DND-41 (cell line): ENCODE measurements at places on chromosomes 3 and 15.

DNA sequence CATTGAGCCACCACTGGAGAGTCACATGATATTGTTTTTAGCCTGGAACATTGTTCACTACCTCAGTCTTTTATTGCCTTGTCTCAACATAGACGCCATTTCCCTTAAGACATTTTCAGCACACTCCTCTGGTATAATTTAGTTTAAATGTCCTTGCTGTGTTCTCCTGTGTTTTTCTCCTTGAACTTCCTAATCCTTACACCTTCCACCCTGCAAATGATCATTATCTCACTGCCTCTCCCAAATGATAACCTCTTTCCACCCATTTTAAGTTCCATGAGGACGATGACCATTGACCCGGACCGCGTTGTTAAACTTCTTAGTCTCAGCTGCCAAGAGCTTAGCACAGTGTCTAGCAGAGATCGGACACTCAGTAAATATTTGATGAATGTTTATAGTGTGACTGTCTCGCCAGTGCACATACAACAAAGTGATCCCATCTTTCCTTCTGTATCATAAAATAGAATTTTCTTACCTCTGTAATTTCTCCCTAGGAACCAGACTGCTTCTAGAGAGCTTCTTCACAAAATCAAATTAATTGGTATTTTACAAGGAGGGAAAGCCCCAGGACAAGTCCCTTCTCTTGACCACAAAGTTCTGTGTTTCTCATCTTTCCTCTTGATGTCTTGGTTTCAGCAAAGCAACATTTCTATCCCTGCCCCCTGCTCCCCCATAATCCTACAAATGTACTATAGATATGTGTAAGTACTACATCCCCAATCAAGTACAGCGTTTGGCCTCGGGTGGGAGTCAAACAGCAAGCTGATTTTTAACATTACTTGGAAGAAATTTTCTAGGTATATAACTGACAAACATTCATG, 429.6 kb downstream of the LPP start:
- no peak for DNase-seq

DNA sequence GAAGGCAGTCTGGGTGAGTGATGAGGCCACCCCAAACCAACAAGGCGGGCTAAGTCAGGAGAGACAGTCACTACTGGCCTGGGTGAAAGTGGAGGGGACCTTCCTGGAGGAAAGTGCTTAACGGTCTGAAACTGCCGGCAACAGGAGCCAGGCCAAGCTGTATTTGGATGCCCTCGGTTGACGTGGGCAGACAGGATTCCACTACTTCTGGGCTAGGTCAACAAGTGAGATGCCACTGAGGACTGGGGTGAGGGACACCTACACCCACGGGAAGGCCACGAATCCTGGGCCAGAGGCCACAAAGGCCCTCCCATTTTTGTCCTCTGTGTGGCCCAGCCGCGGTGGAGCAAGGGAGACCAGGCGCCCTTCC, 12.3 kb downstream of the SPTBN5 start:
- DNase-seq, result no peak

- DNase-seq, result no peak
Observed at GRCh38 chr3:132117642-132118041, 82.8 kb upstream of the CPNE4 start.

DNA sequence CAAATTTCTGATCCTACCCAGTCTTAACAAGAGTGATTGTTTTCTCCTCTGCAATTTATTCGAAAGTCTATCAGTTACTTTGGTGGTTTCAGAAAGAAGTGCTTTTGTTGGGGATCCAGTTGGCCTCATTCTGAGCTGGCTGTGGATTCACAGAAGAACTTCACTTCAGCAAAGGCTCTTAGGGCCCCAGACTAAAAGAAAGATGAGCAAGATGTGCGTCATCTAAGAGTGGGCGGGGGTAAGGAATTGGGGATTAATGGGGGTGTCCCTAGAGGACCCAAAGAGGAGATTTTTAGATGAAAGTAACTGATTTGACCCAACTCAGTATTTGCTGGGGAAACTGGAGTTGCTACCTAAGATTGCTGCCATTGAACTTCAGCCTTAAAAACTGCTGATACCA, 63.9 kb upstream of the TSEN2 start:
- no peak for DNase-seq

GRCh38 chr3:47436180-47436579, 39.6 kb downstream of the SCAP start:
- DNase-seq, result no peak

GRCh38 chr3:56620371-56620770, 62.7 kb downstream of the TASOR start:
- DNase-seq, result no peak

GRCh38 chr3:130850044-130850797, 43.7 kb upstream of the ATP2C1 start:
- peak; percentile 33 for DNase-seq

DNA sequence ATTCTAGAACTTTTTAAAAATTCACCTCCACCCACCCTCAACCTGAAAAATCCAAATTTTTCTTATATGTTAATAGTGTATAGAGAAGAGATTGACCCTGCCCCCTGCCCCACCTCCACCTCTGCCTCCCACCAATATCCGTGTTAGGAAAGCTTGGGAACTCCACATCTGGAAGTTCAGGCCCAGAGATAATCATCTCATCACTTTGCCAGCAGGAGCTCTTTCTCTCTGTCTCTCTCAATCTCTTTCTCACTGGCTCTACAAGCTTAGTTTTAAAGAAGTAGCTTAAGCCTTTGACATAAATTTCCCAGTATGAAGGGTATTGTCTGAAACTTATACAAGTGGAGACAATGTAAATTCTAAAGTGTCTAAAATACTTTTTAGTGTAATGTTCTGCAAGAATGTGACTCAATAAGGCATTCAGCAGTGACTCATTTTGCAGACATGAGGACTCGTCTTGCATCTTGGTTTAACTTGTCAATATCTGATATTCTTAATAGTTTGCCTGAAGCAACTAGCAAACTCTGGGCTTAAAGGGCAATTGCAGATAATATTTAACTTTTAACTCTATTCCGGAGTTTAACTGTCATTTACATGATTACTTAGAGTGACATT, 299.8 kb upstream of the EPHA3 start:
- DNase-seq, result no peak

GRCh38 chr15:87661454-87662355, 594.8 kb downstream of the NTRK3 start:
- no peak for DNase-seq

DNA sequence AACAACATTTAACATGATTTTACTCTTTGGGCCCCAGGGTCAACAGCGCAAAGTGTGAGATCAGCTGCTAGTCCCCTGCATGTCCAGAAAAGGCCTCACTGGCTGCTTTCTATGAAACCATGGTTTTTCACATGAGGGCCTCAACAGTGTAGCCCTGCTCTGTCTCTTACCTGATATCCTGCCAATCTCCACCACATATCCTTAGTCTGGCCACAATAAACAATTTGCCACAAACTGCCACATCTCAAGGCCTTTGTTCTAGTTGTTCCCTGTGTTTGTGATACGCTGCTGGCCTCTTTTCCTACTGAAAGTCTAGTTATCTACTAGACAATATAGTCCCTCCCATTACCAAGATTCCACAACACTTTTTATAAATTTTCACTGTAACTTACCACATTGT, 17.7 kb downstream of the VPS39 start:
- no peak for DNase-seq

DNA sequence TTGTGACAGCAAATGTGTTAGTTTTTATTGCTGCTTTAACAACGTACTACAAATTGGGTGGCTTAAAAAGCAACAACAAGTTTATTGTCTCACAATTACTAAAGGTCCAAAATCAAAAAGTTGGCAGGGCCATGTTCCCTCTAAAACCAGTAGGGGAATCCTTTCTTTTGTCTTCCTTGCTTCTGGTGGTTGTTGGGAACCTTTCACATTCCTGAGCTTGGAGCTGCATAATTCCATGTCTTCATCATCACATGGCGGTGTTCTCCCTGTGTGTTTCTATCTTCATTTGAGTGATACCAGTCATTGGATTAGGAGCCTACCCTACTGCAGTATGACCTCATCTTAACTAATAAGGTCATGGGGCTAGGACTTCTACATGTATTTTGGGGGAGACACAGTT, 7.4 kb downstream of the SPRED1 start:
- DNase-seq, result no peak

DNA sequence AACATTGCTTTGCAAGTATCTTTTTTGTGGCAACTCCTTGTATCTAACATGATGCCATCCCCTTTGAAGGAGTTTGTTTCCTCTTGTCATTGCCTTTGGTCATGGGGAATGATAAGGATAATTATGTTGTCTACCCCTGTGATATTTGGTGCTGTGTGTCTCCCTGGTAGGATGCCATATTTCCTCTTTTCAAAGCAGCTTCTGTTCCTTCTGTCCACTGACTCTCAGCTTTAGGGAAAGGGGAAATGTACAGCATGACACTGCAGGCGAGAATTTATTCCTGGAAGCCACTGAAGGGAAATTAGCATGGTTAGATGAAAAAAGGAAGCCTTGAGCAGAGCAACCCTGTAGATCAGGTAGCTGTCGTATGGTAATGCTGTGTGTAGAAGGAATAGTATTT, 576.7 kb downstream of the CADM2 start:
- no peak for DNase-seq

DNA sequence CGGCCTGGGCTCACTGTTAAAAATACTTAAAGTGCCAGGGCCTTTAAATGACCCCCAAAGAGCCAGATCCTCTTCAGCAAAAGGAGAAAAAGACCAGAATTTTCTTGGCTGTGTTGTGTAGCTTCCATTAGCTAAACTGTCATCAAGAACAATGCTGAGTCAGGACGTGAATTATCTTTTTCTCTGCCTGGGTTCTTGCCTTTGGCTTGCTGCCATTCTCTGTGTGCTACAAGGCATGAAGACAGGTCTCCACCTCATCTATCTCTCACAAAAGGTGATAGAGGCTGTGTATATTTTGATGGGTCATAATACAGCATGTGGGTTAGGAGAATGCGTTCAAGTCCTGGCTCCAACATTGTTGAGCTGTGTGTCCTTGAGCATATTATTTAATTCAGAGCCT, 52.4 kb upstream of the SELENOK start:
- no peak for DNase-seq

GRCh38 chr15:29196290-29196689, 73.3 kb downstream of the NSMCE3 start:
- no peak for DNase-seq

DNA sequence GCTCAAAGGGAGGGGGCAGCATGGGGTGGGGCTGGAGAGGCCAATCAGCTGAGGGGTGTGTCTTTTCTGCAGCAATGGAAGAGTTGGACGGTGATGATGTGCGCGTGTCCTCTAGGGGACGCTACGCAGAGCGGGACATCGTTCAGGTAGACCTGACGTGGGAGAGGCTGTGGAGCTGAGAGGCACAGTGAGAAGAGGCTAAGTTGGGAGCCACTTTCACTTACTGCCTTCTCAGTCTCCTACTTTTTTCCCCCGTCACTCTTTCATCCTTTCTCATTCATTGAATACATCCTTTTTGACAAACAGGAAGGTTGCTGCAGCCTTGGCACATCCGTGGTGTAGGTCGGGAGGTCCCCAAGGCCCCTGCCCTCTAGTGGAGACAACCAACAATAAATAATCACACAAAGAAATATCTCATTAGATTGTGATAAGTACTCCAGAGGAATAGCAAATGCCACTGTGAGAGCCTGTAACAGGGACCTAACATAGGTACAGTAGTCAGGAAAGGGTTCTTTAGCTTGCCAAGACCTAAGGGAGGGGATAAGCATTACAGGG, 4.4 kb upstream of the BRPF1 start:
- peak; percentile 45 for DNase-seq

GRCh38 chr15:90259524-90259923, 5.9 kb upstream of the NGRN start:
- no peak for DNase-seq

GRCh38 chr3:57061556-57061955, 1.1 kb downstream of the SPATA12 start:
- no peak for DNase-seq

DNA sequence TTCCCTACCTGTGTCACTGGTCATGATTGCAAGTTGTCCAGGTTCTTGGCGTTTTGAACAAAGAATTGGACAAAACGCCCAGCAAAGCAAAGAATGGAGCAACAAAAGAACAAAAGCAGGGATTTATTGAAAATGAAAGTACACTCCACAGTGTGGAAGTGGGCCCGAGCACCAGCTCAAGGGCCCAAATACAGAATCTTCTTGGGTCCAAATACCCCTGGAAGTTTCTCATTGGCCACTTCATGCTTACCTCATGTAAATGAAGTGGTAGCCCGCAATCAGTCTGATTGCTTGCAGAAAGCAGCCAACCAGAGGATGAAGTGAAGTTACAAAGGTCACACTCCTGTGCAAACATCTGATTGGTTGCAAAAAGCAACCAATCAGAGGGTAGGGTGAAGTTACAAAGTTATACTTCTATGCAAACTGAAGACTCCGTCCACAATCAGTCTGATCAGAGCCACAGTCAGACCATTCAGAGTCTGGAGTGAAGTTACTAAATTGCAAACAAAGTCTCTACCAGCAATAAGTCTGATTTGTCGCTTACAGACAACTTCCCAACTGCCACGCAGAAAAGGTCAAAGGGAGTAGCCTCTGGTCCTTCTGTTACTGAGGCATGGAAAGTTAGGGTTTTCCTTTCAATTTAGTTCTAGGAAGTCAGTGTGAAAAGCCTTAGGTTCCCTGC, 8.3 kb upstream of the TM4SF1 start:
- DNase-seq, result no peak

- no peak for DNase-seq
Observed at GRCh38 chr3:116872688-116873087, 163.1 kb downstream of the TUSC7 start.

DNA sequence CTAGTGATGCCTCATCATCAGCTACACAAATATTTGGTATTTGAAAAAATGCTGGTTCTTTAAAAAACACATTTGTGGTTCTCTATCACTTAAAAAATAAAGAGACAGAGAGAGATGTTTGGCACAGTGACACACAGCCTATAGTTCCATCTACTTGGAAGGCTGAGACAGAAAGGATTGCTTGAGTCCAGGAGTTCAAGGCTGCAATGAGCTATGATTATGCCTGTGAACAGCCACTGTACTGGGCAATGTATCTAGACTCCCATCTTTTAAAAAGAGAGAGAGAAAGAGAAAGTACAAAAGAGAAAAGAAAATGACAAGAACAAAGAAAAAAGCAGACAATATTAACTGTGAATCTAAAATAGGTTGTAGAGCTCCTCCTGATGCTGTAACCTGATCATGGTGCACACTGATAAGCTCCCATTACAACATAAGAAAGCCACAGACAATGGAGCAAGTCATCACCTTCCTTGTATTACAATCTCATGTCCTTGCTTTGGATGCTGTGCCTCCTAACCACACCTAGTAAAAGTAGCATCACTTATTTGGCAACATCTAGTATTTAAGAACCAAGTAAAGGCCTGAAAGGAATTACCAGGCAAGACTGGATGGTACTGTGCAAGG, 31.7 kb upstream of the MAP4 start:
- no peak for DNase-seq

- DNase-seq, result no peak
Observed at GRCh38 chr3:187086831-187087230, 52.5 kb downstream of the RPL39L start.

- no peak for DNase-seq
Observed at GRCh38 chr3:114104414-114104813, 47.9 kb downstream of the QTRT2 start.

- no peak for DNase-seq
Observed at GRCh38 chr3:12751571-12751970, 7.5 kb downstream of the TMEM40 start.

- no peak for DNase-seq
Observed at GRCh38 chr3:179348325-179349013, 960 bp downstream of the MFN1 start.
